Omental fat pad (tissue), 4 donors: ENCODE measurements at places on chromosomes 6 and 20. TPM values are rescaled to one million over a fixed set of nuclear protein-coding genes. Genes with fewer than 3 reads are reported as not detected.

- DNase-seq, result no peak
These were observed 4.4 kb upstream of the SYNJ2 start for GRCh38 chr6:157977176-157977804.

DNA sequence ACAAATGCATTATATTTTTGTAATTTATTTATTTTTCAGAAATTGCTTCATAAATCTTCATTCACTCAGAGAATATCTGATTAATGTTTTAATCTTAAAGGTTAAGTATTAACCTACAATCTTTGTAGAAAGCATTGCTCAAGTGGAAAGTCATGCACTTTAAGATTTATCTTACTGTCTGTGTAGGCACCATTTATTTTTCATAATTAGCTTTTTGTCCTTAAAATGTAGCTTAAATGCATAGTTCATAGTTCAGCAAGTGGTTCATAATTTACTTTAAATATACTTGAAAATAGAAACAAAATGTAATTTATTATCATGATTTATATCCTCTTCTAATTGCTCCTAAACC, 397.3 kb downstream of the LAMA2 start:
- DNase-seq, result no peak

DNA sequence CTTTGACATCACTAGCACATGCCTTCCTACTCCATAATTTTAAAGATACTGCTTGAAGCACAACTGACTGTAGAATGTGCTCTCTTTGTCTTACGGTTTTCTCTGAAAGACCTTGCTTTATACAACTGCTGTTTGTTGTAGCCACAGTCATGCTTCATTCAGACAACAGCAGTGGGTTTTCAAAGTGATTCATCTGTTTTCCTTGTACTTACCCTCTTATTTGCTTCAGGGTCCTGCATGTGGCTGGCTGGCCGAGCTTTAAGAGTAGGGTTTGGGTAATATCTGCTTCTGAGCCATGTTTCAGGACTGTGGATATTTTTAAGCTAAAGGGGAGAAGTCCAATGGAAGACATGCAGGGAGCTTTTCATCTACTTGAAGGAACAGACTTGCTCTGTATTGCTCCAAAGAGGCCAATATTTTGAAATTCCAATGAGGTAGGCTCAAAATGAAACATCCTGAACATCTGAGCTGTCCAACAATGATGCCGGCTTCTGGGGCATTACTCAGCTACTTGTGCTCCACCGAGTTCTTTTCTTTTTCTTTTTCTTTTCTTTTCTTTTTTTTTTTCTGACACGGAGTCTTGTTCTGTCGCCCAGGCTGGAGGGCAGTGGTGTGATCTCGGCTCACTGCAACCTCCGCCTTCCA, 160.2 kb upstream of the SGK1 start:
- DNase-seq, result no peak

- no peak for DNase-seq
These were observed 75.8 kb downstream of the UBE3D start for GRCh38 chr6:82989736-82990290.

The HSPA1L gene
- total RNA-seq, result 2.7 TPM

The TCFL5 gene
- 6.1 TPM for total RNA-seq

DNA sequence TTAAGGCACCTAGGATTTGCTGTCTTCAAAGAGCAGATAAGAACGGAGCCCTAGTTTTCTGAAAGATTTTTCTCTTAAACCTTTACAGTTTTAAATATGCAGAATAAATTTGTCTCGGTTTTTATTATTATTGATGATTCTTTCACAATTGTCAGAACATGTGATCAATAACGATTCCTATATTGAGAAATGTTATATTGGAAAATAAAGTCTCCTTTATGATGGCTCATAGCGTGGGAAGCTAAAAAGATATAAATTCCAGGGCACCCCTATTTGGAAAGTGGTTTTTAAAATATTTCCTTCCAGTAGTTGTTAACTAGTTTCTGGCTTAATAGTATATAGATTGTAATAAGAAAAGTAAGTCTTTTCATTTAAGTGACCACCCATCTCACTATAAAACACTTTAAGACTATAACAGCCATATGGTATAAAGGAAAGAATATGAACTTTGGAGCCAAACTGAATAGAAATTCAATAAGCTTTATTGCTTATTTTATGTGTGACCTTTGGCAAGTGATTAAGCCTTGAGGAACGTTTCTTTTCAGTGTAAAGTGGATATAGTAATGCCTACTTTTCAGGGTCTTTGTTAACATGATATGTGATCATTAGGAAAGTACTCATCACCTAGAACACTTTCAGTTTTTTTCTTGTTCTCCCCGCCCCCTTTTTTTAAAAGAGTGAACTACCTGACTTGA, 369.6 kb downstream of the LAMA2 start:
- no peak for DNase-seq

The C6orf163 gene
- 2.0 TPM for total RNA-seq

DNA sequence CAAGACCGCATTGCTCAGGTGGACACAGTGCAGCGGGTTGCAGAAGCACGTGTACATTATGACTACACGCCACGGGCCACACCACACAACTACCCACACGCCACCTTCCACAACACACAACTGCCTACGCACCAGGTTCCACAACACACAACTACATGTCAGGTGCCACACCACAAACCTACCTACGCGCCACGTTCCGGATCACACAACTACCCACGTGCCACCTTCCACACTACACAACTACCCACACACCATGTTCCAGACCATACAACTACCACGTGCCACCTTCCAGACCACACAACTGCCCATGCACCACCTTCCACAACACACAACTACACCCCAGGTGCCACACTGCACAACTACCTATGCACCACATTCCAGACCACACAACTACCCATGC, 20.5 kb downstream of the THBS2 start:
- peak; percentile 15 for DNase-seq

DNA sequence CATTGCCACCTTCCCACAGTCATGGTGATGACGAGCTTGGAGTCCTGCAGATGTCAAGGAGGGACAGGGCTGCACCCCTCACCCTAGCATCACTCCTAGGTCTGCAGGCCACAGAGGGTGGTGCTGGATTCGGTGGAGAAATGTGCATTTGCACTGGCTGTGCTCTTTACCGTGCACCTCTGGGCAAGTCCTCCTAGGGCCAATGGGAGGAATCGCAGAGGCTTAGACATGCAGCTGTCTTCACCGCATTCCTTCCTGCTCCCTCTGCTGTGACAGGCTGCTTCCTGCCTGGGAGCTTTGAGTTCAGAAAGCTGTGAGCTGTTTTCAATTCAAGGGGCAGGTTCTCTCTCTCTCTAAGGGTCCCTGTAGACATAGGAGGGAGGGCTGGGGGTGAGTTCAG, 85.1 kb downstream of the EDN3 start:
- no peak for DNase-seq

DNA sequence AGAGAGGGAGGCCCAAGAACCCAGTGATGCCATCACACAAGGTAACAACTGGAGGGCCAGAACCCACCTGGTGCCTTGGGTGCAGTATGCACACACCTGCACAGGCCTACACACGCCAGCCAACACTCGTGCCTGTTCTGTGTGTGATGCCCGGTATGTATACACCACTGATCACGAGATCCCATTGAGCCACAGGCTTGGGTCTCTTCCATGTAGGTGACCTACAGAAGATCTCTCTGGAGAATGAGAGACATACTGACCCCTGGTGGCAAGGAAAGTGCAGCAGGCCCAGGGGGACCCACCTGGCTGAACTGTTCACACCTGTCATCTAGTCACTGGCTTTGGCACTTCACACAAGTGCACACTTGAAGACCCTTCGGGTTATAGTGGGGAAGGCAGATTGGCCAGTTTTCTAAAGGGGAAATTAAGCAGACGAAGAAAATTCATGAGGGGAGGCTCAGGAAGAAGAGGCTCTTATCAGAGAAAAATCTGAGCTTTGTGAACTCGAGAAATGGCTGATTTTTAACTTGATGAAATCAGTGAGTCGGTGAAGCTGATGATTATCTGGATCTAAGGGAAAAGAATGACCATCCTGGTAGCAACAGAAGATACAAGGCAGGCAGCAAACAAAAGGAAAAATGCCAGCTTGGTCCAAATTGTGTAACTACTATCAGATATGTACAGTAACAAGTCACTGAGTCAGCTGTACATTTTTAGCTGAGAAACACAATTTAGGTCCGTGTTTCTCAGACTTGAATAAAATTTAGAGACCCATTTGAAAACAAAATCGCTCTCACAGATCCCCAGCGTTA, 69.1 kb upstream of the PBOV1 start:
- DNase-seq, result no peak

DNA sequence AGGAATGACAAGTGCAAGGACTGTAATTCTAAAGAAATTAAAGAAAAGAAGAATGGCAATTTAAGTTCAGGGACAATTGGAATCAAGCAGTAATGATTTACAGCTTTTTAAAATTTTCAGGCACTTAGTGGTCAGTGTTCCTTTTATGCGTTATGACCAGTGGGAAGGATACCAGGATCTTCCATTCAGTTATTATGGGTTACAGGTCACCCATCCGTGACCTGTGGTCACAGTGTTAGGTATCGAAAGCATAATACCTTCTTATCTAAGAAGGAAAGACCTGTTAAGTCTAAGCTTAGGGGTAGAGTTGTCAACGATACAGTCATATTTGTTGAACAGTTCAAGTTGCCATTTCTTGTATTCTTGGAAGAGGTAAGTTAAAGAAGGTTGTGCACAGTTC, 253.8 kb downstream of the LAMA2 start:
- no peak for DNase-seq

The PFDN4 gene
- total RNA-seq, result 46.4 TPM

GRCh38 chr20:50957276-50957675, 1.1 kb downstream of the DPM1 start:
- DNase-seq, result no peak

The RNF114 gene
- total RNA-seq, result 163 TPM

The KIAA1755 gene
- total RNA-seq, result 1.2 TPM

The TRIM38 gene
- total RNA-seq, result 11.6 TPM

The PRR18 gene
- total RNA-seq, result 0.63 TPM

DNA sequence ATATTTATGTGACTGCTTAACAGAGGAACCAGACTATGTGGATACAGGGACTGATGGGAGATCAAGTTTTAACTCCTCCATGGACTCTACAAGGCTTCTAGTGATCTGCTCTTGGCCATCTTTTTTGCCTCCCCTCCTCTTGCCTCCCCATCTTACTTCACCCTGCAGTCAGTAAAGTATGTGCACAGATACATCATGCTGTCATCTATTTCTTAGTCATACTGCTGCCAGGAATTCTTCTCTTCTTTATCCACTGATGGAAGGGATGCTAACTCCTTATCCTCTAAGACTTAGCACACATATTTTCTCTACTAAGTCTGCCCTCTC, 27.6 kb upstream of the FAM83C start:
- DNase-seq, result no peak

The EDN3 gene
- not detected for total RNA-seq

DNA sequence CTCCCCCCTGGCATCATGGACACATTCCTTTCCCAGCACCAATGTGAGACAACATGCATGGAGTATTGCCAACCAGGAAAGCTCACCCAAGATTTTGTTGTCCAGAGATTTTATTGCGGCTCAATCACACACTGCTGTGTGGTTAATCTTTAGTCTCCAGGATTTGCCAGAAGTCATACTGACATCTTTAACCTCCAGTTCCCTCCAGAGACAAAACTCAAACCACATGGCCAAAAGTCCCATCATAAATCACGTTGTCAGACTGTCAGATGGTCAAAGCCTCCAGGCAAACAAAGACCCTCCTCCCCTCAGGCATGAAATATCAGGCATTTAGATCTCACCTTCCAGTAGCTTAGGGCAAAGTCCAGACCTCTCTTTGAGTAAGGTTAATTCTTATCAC, 97.3 kb upstream of the OPRM1 start:
- no peak for DNase-seq

The EFCAB8 gene
- not detected for total RNA-seq

GRCh38 chr6:140316966-140317365, 942.5 kb upstream of the CITED2 start:
- DNase-seq, result no peak

- DNase-seq, result no peak
These were observed 7.6 kb upstream of the CLDN20 start for GRCh38 chr6:155256122-155256795.

DNA sequence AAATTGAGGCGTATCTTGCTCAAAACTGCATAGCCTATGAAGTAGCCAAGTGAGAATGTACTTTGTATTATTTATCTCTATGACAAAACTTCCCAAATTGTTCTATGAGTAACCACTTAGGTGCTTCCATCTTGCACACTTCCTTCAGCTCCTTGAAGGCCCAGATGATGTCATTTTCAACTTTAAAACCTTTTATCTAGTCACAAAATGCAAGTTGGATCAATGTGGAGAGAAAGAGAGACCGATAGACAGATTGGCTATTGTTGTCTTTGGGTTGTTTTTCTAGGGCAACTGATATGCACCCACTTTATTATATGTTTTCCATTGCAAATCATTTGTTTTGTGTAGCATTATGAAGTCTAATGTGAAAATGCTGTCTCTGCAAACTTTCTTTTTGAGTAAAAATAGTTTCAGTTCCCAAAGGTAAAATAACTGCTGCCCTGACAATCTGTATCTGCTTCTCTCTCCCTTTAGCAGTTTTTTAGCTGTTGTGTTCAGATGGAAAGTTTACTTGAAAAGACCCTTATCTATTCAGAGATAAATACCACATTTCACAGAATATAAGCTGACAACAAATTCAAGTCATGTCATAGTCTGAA, 73.7 kb upstream of the CITED2 start:
- no peak for DNase-seq
